ENCODE measurements at places on chromosomes 4 and X.

- no peak for DNase-seq
Measured at GRCh38 chrX:9055354-9055753, 21.4 kb upstream of the FAM9B start.

DNA sequence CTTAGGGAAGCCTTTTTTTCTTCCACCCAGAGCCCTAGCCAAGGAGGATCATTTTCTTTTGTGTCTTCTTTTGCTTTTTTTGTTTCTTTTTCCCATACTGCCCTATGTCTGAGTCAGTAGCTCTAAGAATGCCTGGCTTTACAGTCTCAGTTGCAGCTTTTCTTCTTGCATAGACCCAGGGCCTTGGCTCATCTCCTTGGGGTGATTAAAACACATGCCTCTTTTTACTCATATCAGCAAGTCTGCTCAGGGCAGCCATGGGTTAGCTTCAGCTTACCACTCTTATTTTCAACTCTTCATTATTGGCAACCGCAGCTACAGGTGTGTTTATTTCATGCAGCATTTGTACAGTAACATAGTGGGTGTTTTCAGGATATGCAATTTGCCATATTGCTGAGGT is 196.5 kb downstream of the STK32B start:
- no peak for DNase-seq

GRCh38 chr4:40856277-40856839 is 106.6 kb downstream of the NSUN7 start:
- no peak for DNase-seq

DNA sequence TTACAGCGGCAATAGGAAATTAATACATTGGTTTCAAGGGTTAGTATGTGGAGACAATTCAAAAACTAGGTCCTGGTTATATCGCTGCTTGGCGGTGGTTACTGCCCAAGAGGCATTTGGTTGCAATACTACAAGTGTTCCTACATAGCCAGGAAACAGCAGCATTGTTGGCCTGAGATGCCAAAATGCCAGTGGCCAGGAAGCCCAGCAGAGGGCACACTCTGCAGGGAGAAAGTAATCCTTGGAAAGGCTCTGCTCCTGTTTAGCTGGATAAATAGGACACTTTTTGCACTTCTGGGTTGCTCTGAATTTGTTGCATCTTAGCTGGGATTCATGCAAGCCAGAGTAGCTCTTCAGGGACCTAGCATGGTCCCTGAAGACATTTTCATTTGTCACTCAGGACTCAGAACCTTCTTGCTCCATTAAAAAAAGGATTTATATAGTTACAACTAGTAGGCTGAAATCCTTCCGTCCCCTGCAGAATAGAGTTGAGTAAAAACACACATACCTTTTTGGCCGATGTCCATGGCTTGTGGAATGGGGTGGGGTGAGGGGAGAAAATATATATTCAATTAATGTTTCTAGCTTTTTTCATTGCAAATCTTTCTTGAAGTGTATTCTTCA is 8.1 kb upstream of the GPR119 start:
- DNase-seq, result no peak

DNA sequence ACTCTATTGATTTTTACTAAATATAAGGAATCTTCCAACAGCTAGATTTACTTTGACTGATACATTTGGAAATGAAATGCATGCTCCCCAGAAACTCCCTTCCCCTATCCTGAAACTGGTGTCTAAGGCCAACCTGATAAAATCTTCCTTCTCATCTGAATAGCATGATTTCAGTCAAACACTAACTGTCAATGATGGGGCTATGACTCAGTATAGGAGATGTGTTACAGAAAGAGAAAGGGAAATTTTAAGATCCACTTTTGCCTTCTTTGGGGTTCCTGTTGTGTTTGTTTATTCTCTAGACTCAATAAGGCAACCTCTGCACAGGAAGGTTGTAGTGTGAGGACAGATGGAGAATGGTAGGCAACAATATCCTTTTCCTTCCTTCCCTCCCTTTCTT is 160.7 kb downstream of the MOSPD2 start:
- DNase-seq, result no peak

GRCh38 chr4:139557556-139558110 is 1.6 kb upstream of the SETD7 start:
- DNase-seq, result no peak

DNA sequence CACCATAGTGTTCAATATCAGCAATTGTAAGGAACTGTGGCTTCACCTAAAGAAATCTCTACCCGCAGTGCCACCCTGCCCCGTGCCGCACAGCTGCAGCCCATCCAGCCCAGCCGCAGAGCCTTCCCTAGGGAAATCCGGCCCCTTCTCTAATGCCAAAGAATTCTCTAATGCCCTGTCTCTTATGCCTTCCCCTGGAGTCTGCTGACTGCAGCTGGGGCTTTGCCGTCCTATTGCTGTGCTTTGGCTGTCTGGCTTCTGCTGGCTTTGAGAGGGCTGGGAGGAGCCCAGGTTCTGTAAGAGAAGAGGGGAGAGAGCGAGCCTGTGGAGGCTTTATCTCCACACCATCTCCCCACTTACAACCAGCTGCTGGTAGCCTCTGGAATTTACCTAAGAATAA is 85.9 kb upstream of the HELT start:
- DNase-seq, result no peak

DNA sequence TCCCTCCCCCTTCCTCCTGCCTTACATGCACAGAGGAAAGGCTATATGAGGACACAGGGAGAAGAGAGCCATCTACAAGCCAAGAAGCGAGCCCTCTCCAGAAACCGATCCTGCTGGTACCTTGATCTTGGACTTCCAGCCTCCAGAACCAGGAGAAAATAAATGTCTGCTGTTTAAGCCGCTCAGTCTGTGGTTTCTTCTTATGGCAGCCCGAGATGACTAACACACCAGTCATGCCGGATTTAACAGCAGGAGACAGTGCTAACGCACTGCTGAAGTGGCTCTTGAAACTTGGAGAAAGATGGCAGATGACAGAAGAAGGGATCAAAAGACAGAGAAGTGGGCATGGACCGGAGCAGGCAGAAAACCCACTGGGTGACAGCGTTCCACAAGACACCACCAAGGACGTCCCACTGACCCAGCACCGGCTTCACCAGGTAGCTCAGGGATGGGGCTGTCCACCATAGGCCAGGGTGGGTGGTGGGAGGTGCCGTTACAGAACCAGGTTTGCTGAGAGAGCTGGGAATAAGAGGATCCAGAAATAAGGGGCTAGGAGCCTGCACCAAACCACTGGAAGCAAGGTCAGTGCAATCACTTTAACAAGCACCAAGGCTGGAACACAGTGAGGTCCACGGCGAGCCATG is 6.2 kb upstream of the MAN2B2 start:
- no peak for DNase-seq

- no peak for DNase-seq
Measured at GRCh38 chrX:119391279-119391678, 7.9 kb upstream of the SLC25A43 start.

- DNase-seq, result no peak
Measured at GRCh38 chrX:134426281-134426680, 33.7 kb upstream of the HPRT1 start.

- no peak for DNase-seq
Measured at GRCh38 chrX:31679861-31680260, 608.0 kb upstream of the FTHL17 start.

- DNase-seq, result no peak
Measured at GRCh38 chrX:19237901-19238300, 105.8 kb upstream of the PDHA1 start.

DNA sequence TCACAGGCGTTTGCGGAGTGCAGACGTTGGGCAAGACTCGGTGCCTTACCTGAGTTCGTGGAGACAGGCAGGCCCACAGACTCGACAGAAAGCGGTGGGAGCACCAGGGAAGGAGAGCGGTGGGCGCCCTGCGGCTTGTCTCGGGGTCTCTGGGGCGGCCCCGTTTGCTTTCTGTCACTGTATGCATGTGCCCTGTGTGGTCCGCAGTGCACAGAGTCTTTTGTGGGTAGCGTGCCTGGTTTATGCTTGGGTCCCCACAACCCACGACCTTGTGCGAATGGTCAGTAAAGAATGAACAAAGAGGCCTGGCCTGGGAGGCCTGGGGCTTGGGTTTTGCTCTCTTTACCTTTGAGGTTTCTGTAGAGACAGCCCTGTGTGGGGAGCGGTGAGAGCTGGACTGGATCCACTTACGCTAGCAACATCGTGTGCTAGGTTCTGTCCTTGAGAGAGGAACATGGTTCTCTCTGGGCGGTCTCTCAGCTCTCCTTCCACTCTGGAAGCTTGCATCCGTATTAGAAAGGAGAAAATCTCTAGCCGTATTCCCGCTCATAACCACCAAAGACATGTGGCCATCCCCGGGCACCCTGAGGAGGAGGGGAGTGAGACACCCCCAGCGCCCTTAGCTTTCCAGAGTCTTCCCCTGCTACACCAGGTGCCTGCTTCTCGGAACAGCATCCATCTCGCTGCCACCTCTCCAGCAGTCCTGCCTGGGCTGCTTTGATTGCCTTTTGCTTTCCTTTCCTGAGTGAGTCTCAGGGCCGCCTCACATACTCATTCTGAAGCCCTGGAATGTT is 1.2 kb downstream of the TADA2B start:
- no peak for DNase-seq

DNA sequence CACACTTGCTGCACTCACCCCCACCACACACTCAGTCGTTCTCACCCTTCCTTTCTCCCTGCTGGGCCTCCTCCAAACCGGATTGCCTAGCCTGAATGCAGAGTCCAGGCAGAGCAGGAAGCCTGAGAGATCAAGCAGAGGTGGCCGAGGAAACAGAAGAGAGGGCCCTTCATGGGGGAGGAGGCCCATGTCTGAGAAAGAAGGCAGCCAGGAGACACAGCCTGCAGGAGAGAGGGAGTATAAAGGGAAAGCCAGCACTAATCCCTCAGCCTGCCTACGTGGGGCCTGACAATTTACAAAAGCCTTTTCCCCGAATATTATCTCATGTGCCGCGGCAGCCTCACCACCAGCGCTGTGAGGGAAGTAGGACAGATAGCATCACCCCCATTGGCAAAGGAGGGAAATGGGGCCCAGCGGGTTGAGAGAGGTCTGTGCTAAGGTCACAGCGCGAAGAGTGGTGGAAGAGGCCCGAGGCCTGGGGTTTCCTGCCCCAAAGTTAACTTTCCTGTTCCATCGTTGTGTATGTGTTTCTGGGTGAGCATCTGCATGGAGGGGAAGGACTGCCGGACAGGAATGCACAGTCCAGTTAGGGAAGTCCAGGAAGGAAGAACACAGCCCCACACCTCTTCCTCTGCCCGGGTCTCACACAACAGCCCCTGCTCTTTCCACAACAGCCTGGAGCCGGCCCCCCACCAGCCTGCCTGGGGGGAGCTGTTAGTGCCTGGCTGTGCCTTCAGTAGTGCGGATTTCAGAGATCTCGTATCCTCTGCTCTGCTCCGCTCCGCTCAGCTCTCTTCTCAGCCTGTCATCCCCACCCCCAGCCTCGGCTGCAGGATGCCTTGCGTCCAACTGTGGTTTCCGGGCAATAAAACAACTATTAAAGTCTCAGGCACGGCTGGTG is 50.9 kb upstream of the BCOR start:
- no peak for DNase-seq

DNA sequence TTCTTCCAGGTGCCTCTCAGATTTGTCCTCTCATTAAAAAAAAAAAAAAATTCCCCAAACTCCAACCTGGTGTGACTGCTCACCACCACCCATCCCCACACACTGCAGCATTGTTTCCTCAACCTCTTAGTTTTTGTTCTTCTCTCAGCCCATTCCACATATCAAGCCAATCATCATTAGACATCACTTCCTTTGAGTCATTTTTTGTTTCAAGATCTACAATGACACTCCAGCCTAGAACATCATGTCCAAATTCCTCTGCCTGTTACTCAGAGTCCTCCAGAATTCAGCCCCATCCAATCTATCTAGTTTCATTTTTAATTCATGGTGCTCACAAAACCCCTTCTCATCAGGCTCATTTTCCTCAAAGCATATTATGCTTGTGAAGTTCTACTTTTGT is 262.5 kb upstream of the TEX13A start:
- DNase-seq, result no peak

GRCh38 chr4:102036619-102037376 is 246.3 kb downstream of the BANK1 start:
- no peak for DNase-seq

DNA sequence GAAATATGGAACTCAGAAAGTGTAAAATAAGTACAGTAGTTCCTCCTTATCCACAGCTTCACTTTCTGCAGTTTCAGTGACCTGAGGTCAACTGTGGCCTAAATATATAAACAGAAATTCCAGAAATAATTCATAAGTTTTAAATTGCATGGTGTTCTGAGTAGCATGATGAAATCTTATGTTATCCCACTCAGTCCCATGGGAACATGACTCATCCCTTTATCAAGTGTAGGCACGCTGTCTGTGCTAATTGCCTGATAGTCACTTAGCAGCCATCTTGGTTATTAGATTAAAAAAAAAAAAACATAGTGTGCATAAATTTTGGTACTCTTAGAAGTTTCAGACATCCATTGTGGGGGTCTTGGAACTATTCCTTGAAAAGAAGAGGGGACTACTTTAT is 983.4 kb upstream of the ADGRL3 start:
- DNase-seq, result no peak

GRCh38 chr4:142574306-142574705 is 271.8 kb downstream of the INPP4B start:
- no peak for DNase-seq

GRCh38 chr4:121253961-121254360 is 89.8 kb upstream of the TNIP3 start:
- DNase-seq, result no peak

- DNase-seq, result no peak
Measured at GRCh38 chr4:140691369-140691768, 64.8 kb downstream of the TBC1D9 start.

Measured in stimulated activated CD4-positive, alpha-beta T cell treated with anti-CD3 and anti-CD28 coated beads, Interleukin-12 subunit alpha, Interleukin-12 subunit beta, amount 100 ng/mL, for 24 hours (primary cell).